GM04503 (cell line): ENCODE measurements at places on chromosomes 3 and 15.

GRCh38 chr3:188153437-188154013 lies 432 bp upstream of the LPP start:
- peak; percentile 70 for DNase-seq

DNA sequence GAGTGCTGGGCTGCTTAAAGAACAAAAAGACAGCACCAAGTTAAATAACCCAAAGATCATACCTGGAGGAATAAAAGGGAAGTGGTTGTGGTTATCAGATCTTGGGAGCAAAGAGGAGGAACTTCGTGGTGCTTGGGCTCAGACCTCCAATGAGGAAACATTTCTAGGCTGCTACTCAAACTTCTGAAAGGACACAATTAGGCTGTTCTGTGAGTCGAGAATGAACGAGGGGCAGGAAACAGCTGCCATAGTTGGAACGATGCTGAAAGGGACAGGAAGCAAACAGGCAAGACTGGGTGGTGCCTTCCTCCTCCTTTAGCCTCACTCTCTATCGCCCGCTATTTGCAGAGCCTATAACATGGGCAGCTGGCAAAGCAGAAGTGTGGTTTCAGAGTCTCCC lies 276.3 kb upstream of the ARRDC4 start:
- no peak for DNase-seq

GRCh38 chr3:10292505-10293419 lies at the start of gene GHRL:
Gene GHRL, minus strand, starts transcription at chr3:10292947. Its CDS starts 2,767 bp downstream, at chr3:10290180.
- DNase-seq, result no peak

- DNase-seq, result no peak
Measured at GRCh38 chr3:116087426-116087825, 357.9 kb downstream of the LSAMP start.

- DNase-seq, result no peak
Measured at GRCh38 chr3:2354702-2355101, 256.0 kb downstream of the CNTN4 start.

- DNase-seq, result no peak
Measured at GRCh38 chr15:37057256-37057655, 43.1 kb downstream of the MEIS2 start.

DNA sequence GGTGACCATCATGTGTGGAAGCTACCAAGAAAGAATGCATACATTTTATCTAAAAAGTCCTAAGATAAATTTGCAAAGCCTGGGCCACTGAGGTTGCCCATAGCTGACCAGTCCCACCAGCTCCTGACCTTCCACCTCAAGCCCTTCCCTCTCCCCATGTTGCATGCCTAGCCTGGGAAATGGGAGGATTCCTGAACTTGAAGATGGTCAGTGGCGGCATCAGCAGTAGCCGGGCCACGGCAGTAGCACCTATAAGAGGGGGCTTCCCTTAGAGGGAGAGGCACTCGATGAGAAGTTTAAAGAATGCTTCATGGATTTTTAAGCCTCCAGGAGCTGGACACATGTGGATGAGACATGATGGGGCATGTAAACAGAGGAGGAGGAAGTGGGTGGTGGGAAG lies 172.1 kb downstream of the KLF13 start:
- DNase-seq, result no peak

DNA sequence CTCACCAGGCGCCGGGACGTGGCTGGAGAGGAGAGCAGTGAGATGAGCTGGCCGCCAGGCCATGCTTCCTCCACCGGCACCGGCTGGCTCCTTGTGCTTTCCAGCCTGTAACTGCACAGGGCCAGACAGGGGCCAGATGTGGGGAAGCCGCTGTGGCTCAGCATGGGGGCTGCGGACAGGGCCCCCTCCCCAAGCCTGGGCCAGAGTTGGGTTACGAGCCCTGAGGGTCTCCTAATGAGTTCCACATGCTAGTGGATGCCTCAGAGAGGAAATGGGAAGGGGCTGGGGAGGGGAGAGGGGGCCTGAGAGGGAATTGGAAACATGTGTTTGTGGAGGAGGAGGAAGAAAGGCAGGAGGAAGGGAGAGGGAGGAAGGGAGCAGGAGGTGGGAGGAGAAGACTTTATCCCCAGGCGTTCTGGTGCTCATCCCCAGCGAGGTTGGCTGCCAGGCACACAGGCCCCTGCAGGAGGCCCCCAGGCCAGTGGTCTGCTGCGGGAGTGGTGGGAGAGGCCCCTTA lies 11.7 kb upstream of the DUSP7 start:
- DNase-seq, result no peak

- DNase-seq, result no peak
Measured at GRCh38 chr3:65886391-65886790, 152.3 kb downstream of the MAGI1 start.

DNA sequence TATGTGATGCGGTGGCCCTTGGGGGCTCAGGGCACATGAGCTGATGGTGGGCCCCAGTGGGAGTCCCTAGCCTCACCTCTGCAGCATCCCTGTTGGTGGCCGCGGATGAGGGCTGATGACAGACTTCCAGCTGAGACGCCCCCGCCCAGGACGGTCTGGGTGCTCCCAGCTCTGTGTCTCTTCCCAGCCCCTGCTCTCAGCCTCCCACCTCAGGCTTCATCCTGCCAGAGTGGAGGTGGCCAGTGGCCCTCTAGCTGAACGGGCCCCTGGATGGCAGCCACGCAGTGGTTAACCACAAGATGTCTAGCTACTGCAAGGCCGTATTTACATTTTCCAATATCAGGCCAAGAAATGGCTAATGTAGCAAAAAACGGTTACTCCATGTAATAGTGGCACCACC lies 205.3 kb upstream of the LINGO1 start:
- no peak for DNase-seq

DNA sequence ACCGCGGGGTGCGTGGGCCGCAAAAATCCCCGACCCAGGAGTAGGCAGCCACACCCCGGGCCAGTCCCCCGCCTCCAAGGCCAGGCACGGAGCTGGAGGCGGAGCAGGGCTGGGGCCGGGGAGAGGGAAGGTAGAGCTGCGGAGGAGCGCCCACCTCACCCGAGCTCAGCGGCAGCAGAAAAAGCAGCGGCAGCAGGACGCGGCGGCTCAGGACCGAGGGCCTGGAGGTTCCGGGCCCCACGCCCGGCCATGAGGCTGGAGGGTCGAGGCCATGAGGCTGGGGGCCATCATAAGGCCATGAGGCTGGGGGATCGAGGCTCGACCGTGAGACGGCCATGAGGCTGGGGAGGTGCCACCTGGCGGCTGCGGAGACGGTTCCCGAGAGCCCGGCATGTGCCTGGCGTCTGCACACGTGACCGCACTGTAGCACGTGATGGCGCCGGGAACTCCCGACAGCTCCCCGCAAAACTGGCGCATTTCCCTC lies 32.9 kb upstream of the PRSS50 start:
- DNase-seq, result no peak

DNA sequence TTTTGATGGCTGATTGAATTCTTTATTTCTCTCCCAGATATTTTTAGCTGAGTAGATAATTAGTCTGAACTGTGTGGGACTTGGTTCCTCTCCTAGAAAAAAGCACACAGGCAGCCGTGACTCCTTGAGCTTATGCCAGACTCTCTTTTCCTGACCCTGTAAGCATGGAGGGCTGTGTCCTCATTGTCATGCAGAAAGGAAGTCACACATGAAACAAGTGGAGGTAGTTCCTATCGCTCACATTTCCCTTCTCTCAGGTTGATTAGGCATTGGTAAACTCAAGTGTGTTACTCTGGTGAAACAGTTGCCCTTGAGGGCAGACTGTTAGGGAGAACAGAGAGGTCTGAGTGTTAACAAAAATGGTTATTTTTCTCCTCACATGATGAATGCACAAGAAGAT lies 6.3 kb upstream of the RTP4 start:
- no peak for DNase-seq

- no peak for DNase-seq
Measured at GRCh38 chr15:39506146-39506545, 74.7 kb upstream of the THBS1 start.

- DNase-seq, result peak; percentile 76
Measured at GRCh38 chr3:153599685-153600084, 437.7 kb downstream of the RAP2B start.

DNA sequence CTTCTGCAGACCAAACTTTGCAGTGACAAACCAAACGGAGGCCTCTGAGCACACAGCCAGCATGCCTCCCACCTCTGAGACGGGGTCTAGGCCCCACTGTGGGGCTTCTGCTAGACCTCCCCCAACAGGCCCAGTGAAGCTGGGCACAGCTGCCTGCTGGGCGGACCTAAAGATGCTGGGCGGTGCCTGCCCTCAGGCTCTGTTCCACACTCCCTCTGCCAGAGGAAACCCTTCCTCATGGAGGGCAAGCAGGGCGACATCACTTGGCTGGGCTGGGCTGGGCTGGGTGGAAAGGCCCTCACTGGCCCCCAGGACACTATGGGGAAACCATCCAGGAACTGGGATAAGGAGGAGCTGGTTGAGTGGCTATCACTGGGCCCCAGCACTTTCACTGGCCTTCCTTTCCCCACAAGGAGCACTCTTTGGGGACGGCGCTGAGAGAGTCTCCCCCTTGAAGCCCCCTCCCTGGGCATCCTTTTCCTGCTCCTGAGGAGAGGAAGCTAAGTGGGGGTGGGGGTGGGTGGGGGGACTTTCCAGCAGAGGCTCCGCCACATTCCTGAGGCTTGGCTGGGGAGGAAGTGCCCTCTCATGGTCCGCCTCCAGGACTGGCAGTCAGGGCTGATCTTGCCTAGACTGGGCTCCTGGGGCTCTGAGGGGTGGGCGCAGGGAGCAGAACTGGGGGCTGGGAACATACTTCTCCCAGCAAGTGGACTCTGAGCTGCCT lies 98.1 kb upstream of the HACD2 start:
- no peak for DNase-seq

- DNase-seq, result no peak
Measured at GRCh38 chr15:99753066-99753465, 19.8 kb upstream of the LYSMD4 start.

- DNase-seq, result no peak
Measured at GRCh38 chr15:34847598-34847997, 52.2 kb upstream of the ACTC1 start.

DNA sequence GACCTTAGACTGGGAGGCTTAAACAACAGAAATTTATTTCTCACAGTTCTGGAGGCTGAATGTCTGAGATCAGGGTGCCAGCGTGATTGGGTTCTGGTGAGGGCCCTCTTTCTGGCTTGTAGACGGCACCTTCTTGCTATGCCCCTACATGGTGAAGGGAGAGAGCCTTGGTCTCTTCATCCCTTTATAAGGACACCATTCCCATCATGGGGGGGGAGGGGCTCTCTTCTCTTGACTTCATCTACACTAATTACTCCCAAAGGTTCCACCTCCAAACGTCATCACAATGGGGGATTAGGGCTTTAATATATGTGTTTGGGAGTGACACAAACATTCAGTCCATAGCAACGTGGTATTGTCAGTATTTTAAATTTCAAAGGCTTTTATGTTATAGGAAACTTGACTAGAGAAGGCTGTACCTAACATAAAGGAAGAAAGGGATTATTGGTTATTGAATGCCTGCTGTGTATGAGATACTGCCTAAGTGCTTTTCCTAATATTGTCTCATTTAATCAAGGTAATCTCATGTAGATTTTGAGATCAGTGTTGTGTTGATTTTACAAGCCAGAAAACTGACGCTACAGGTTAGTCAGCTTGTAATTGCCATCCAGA lies 20.9 kb downstream of the SYN2 start:
- DNase-seq, result no peak

- DNase-seq, result no peak
Measured at GRCh38 chr3:58421004-58421403, 12.6 kb downstream of the PDHB start.

- no peak for DNase-seq
Measured at GRCh38 chr3:188274249-188274915, 120.4 kb downstream of the LPP start.

- DNase-seq, result no peak
Measured at GRCh38 chr3:14481018-14481645, 59.0 kb downstream of the GRIP2 start.

DNA sequence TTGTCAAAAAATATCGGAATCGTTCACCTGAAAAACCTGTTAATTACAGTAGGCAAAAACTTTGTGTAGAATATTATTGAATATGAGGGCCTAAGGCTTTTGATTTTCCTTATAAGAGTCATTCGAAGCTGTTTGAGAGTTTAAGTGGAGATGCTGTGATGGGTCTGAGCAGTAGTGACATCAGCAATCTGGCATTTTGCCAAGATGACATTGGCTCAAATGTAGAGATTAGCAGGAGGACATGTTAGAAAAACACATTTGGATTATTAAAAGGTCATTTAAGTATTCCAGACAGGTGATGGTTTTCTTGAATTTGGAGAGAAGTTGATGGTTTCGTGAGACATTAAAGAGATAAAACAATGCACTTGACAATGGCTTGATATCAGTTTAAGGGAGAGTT lies 12.9 kb downstream of the OR5AC2 start:
- no peak for DNase-seq

DNA sequence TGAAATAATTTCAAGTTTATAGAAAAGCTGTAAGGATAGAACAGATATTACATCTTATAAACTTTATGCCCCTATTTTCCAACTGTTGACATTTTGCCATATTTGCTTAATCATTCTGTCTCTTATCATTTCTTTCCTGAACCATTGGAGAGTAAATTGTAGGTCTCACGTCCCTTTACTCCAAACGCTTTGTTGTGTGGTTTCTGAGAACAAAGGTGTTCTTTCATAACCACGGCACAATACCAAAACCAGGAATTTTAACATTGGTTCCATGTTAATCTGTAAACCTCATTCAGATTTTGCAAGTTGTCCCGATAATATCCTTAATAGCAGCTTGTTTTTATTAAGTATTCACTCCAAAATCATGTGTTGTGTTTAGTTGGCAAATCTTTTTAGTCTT lies 134.8 kb downstream of the AKAP13 start:
- no peak for DNase-seq

GRCh38 chr3:172155897-172156585 lies 116.7 kb downstream of the FNDC3B start:
- DNase-seq, result no peak

DNA sequence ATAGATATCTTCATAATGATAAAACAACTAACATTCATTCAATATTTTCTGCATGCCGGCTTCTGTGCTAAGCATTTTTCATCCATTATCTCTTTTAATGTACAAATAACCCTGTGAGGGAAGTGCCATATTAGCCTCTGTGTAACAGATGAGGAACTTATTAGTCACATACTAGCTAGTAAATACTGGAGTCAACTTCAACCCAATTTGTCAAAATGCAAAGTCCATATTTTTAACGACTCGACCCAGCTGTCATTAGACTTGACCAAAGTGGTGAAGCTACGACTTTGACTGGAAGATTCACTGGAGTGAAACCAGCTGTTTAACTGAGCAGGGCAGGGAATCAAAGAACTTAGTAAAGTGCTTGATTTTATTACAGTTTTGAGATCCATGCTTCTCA lies 41.6 kb downstream of the PARP15 start:
- DNase-seq, result no peak

GRCh38 chr15:66873856-66874255 lies 171.8 kb downstream of the SMAD6 start:
- DNase-seq, result no peak

GRCh38 chr3:73056014-73056844 lies 5.2 kb upstream of the EBLN2 start:
- DNase-seq, result no peak

DNA sequence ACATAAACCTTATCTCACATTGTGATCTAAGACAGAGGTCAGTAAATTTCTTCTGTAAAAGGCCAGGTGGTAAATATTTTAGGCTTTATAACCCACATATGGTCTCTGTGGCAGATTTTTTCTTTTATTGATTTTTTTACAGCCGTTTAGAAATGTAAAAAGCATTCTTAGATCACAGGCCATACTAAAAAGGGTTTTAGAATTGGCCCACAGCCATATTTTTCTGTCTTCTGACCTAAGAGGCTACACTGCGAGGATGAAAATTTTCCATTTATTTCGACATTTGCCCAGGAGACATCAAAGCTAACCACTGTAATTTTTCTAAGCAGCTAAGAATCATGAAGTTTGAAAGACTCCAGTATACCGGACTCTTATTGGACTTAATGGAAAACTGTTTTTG lies 377.2 kb upstream of the SGO1 start:
- DNase-seq, result no peak
